ENCODE measurements at places on chromosomes 2 and 18. TPM values are rescaled to one million over a fixed set of nuclear protein-coding genes. Genes with fewer than 3 reads are reported as not detected.

GRCh38 chr2:55896633-55897032, 26.9 kb downstream of the EFEMP1 start:
- H3K4me3 ChIP-seq: no peak overlapping the region
- no peaks in the 10 kb centered on the region for H3K36me3 ChIP-seq
- H3K27ac ChIP-seq: no peak overlapping the region
- DNase-seq: no peak

- peak overlapping the region; percentile 82 for H3K27ac ChIP-seq
- no peaks in the 10 kb centered on the region for H3K4me1 ChIP-seq
- H3K4me3 ChIP-seq: no peak overlapping the region
- no peaks in the 10 kb centered on the region for H3K36me3 ChIP-seq
- peak; percentile 59 for DNase-seq
Observed at GRCh38 chr2:15042801-15043217, 410.3 kb downstream of the LRATD1 start.

- H3K36me3 ChIP-seq: no peaks in the 10 kb centered on the region
- peak overlapping the region; percentile 43 for H3K27ac ChIP-seq
- H3K27me3 ChIP-seq: no peaks in the 10 kb centered on the region
- H3K4me3 ChIP-seq: no peak overlapping the region
Observed at GRCh38 chr2:203021991-203022390, 7.3 kb downstream of the NBEAL1 start.

DNA sequence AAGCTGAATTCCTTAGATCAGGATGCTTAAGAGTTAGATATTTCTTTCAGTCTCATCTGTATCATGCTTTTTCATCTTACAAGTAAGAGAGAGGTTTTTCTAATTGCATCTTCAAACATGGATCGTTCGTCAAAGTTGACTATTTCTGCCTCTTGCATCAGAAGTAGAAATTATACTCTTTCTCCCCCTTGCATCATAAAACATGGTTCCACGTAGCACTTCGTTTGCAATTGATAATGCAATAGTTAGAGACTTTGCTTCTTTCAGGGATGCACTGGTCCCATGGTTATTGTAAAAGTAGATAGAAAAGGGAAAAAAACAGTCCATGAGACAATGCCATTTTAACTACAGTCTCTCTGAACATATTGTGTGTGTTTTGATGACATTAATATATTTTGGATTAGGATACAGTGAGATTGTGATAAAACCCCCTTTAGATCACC, 75.1 kb upstream of the PARD3B start:
- H3K4me1 ChIP-seq: no peaks in the 10 kb centered on the region
- no peak for DNase-seq
- H3K27ac ChIP-seq: no peak overlapping the region
- H3K27me3 ChIP-seq: no peaks in the 10 kb centered on the region
- no peak overlapping the region for H3K4me3 ChIP-seq
- no peaks in the 10 kb centered on the region for H3K36me3 ChIP-seq

- H3K27me3 ChIP-seq: no peaks in the 10 kb centered on the region
- no peak overlapping the region for H3K4me3 ChIP-seq
- DNase-seq: no peak
- H3K36me3 ChIP-seq: no peaks in the 10 kb centered on the region
- H3K4me1 ChIP-seq: no peaks in the 10 kb centered on the region
- no peak overlapping the region for H3K27ac ChIP-seq
Observed at GRCh38 chr2:237217995-237218616, 132.4 kb downstream of the COPS8 start.

DNA sequence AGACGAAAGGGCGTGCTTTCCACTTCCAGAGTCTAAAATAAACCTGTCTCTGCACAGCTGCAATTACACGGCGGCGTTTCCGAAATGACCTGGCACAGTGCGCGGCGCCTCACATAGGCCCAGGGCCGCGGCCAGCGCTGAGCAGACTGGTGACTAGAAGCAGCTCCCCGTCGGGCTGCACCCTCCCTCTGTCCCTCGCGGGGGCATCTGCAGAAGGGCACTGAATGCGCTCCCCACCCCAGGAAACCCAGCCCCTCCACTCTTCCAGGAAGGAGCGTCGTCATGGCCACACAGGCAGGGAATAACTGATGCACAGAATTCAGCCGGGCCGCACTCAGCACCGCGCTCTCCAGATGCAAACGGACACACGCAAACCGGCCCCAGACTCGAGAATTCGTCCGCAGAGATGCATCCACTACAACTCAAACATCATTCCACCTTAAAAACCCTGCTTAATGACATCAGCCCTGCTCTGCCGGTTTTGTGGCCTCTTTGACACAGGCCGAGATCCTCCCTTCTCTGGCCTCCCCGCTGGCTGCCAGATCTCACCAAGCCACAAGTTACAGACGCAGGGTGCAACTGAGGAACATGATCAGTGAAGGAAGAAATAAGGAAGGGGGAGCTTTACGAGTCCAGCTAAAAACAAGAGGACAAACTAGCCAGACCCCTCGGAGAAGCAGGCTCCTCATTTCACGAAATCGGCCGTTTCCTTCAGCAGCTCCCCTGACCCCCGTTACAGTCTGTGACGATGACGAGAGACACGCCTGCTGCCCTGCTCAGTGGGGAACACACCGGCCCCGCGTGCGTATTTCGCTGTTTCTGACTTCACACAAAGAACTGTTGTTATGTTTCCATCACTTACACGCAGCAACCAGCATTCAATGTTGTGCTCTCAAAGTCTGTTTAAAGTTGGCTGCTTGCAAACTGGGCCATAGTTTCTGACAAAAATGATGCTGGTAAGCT, 40.2 kb downstream of the MBP start:
- H3K27me3 ChIP-seq: no peaks in the 10 kb centered on the region
- H3K36me3 ChIP-seq: no peaks in the 10 kb centered on the region
- no peak overlapping the region for H3K27ac ChIP-seq
- H3K4me3 ChIP-seq: no peak overlapping the region

DNA sequence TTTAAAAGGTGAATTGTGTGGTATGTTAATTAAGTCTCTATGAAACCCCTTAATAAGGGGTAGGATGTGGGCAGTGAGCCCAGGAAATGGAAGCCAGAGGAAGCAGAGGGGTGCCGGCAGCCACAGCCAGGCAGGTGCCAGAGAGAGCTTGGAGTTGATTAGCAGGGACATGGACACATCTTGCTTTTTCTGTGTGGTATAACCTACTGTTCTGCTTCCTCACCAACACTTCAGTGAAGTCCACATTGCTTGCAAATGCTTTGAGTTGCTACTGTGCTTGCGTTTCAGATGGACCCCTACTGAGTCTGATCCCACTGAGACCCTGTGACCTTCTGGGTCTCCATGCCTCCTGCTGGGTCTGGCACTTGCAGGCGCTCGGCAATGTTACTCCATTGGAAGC, 30.3 kb upstream of the ARHGEF4 start:
- DNase-seq: no peak
- no peaks in the 10 kb centered on the region for H3K36me3 ChIP-seq
- H3K27me3 ChIP-seq: no peaks in the 10 kb centered on the region
- H3K4me1 ChIP-seq: peaks cover 5% of the 10 kb centered on the region

- peaks cover 13% of the 10 kb centered on the region for H3K4me1 ChIP-seq
- DNase-seq: no peak
- H3K4me3 ChIP-seq: no peak overlapping the region
- H3K27ac ChIP-seq: no peak overlapping the region
- no peaks in the 10 kb centered on the region for H3K27me3 ChIP-seq
Observed at GRCh38 chr2:177348118-177348654, 44.4 kb upstream of the AGPS start.

GRCh38 chr2:129481306-129482219, 497.9 kb upstream of the RAB6C start:
- DNase-seq: no peak
- no peaks in the 10 kb centered on the region for H3K27me3 ChIP-seq
- no peaks in the 10 kb centered on the region for H3K36me3 ChIP-seq
- no peaks in the 10 kb centered on the region for H3K4me1 ChIP-seq
- H3K27ac ChIP-seq: no peak overlapping the region

DNA sequence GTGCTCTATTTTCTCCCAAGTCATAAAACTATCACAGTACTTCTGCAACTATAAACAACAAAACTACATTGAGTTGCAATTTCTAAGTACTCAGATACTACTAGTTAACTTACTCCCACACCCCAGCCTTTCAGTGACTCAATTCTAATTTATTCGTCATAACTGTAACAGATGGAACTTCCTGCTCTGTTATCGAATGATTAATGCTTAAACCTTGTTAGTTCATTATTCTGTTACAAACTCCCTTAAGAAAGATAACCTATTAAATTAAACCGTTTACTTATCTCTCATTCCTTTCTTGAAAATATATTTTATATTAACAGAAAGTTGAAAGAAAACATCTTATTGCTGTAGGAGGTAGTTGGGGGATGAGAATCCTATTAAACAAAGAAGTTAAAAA, 17.0 kb downstream of the TNFAIP6 start:
- no peak overlapping the region for H3K4me3 ChIP-seq
- no peak for DNase-seq
- H3K27ac ChIP-seq: no peak overlapping the region
- H3K36me3 ChIP-seq: no peaks in the 10 kb centered on the region
- no peaks in the 10 kb centered on the region for H3K4me1 ChIP-seq

GRCh38 chr2:240024766-240025165, 376 bp downstream of the NDUFA10 start:
- DNase-seq: no peak
- H3K27me3 ChIP-seq: no peaks in the 10 kb centered on the region
- peaks cover 26% of the 10 kb centered on the region for H3K4me1 ChIP-seq
- peak overlapping the region; percentile 92 for H3K27ac ChIP-seq
- H3K4me3 ChIP-seq: peak overlapping the region; percentile 60

- DNase-seq: no peak
- no peaks in the 10 kb centered on the region for H3K4me1 ChIP-seq
- H3K27ac ChIP-seq: no peak overlapping the region
- no peaks in the 10 kb centered on the region for H3K27me3 ChIP-seq
- H3K36me3 ChIP-seq: no peaks in the 10 kb centered on the region
Observed at GRCh38 chr2:29189052-29189451, 73.8 kb downstream of the CLIP4 start.

DNA sequence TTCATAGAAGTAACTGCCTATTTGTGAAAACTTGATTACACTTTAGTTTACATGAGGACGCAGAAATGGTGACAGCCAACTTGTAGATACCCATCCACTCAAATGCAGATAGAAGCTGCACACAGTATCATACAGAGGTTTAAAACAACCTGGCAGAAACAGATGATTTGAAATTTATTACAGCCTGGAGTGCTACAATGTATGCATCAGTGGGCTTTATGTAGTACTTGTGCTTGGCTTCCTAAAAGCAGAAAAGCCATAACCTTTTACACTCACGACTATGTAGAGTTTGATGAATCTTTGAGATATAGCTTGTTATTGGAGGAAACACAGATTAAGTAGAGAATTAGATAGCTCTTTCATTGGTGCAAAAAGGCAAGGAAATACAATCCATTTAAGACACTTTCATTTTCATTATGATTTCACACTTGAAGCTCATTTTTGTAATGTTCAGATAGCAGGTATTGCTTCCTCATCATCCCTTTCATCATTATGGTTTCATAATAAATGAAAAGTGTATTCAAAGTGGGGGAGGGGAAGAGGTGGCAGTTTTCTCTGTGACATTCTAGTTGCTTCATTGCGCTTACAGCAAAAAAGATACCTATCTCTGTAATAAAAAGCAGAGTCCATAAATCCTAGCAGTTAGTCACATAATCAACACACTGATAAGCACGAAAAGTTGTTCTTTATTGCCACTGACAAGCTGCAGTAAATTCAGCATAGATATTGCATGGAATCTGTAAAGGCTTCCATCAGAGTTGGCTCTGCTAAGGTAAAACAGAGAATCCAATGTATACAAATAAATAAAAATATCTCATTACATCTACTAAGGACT, 789.8 kb upstream of the FSHR start:
- no peaks in the 10 kb centered on the region for H3K27me3 ChIP-seq
- H3K4me1 ChIP-seq: no peaks in the 10 kb centered on the region
- no peaks in the 10 kb centered on the region for H3K36me3 ChIP-seq
- H3K4me3 ChIP-seq: no peak overlapping the region

DNA sequence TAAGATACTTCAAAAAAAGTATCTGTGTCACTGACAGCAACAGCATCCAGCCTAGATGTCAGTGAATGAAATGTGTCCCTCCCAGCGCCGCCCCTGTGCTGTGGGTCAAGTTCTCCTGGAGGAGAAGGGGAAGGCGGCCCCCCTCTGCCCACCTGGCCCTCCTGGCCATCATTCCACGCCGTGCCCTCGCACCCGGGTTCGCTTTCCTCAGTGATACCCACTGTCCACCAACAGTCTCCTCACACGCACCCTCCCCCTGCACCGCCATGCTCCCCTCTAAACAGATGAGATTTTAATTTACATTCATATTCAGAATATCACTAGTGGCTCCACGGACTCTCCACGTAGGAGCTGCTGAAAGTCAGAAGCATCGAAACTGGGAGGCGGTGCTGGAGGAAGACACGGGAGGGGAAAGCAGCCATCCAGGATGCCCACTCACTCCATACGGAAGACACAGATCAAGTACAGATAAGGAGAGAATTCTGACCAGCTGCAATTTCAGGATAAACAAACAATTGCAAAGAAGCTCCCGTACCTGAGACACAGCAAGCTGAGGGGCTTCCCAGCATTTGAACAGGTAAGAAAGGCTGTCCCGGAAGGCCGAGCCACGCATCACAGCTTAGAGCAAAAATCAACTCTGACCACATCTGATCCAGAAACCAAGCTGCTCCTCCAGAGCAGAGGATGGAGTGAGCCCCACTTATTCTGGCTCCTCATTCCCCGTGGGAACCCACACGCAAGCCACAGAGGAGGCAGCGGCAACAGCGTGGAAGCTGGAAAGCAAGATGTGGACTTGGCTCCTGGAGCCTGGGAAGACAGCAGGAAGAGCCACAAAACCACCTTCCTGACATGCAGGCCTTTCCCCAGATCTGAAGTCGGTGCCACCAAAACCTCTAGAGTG, 49.7 kb downstream of the PXDN start:
- no peaks in the 10 kb centered on the region for H3K27me3 ChIP-seq
- no peaks in the 10 kb centered on the region for H3K36me3 ChIP-seq
- no peak for DNase-seq
- peaks cover 9% of the 10 kb centered on the region for H3K4me1 ChIP-seq

- H3K4me1 ChIP-seq: no peaks in the 10 kb centered on the region
- H3K27ac ChIP-seq: no peak overlapping the region
- no peak overlapping the region for H3K4me3 ChIP-seq
- H3K36me3 ChIP-seq: no peaks in the 10 kb centered on the region
Observed at GRCh38 chr2:226329180-226329579, 470.4 kb downstream of the IRS1 start.

DNA sequence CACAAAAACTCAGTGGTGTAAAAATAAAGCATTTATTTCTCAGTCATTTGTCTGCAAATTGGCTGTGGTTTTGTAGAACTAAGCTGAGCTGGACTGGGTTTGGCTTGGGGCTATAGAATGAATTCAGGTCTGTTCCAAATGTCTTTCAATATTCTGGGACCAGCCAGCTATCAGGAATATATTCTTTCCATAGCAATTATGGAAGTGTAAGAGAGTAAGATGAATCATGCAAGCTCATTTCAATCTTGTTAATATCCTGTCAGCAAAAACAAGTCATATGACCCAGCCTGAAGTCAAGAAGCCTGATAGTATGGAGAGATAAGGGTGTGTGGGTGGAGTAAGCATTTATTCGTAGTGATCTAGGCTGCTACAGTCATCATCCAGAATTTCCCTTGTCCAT, 481.0 kb upstream of the CDH2 start:
- H3K27ac ChIP-seq: no peak overlapping the region
- H3K27me3 ChIP-seq: no peaks in the 10 kb centered on the region
- no peaks in the 10 kb centered on the region for H3K4me1 ChIP-seq
- no peak overlapping the region for H3K4me3 ChIP-seq

Gene IL1RL1
- 57.2 TPM for total RNA-seq

Gene CPS1
- total RNA-seq: not detected

Gene C1QL2
- not detected for total RNA-seq

Gene EML6
- 2.7 TPM for total RNA-seq

Gene NT5C1B
- total RNA-seq: not detected

Gene PAX8
- 5.4 TPM for total RNA-seq

Gene POTEJ
- not detected for total RNA-seq

Gene LCT
- total RNA-seq: not detected

All from transverse colon (tissue), 4 donors.